ENCODE measurements at places on chromosomes 3 and 15. TPM values are rescaled to one million over a fixed set of nuclear protein-coding genes. Genes with fewer than 3 reads are reported as not detected.

The GRIP2 gene
- 0.36 TPM for total RNA-seq

The TMEM40 gene
- total RNA-seq = 10.4 TPM

The C3orf52 gene
- total RNA-seq = 16.7 TPM

The ATP13A5 gene
- total RNA-seq = not detected

The SCAANT1 gene
- total RNA-seq = not detected

The COX17 gene
- total RNA-seq = 102 TPM

The CLN6 gene
- 42.2 TPM for total RNA-seq

The IGSF10 gene
- 0.12 TPM for total RNA-seq

The RARRES1 gene
- not detected for total RNA-seq

The CKMT1B gene
- total RNA-seq = 8.7 TPM

The CLPX gene
- total RNA-seq = 19.3 TPM

The SNAPC5 gene
- 38.2 TPM for total RNA-seq

The CTXND1 gene
- total RNA-seq = not detected

The MYH15 gene
- 2.8 TPM for total RNA-seq

The GOLGA8Q gene
- total RNA-seq = not detected

The FANCD2OS gene
- total RNA-seq = not detected

The PRTG gene
- total RNA-seq = 1.4 TPM

The ABI3BP gene
- 31.6 TPM for total RNA-seq

The COLQ gene
- total RNA-seq = 1.5 TPM

GRCh38 chr3:157175691-157176507 is 16.0 kb upstream of the CCNL1 start:
- DNase-seq = no peak

DNA sequence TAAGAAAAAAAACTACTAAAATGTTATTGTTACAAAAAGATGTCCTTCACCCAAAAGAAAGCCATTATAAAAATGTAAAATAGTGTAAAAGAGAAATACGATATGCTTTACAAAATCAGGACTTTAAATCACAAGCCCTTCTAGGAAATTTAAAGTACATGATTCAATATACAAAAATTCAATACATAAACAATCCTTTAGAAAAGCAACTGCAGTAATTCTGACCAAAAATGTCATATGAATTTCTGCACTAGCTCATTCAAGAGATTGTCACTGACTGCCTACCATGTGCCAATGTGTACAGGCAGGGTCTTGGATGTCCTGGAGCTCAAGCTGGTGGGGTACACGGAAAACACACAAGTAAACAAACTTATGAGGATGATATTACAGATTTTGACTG is 2.5 kb downstream of the MORC1 start:
- DNase-seq = no peak

DNA sequence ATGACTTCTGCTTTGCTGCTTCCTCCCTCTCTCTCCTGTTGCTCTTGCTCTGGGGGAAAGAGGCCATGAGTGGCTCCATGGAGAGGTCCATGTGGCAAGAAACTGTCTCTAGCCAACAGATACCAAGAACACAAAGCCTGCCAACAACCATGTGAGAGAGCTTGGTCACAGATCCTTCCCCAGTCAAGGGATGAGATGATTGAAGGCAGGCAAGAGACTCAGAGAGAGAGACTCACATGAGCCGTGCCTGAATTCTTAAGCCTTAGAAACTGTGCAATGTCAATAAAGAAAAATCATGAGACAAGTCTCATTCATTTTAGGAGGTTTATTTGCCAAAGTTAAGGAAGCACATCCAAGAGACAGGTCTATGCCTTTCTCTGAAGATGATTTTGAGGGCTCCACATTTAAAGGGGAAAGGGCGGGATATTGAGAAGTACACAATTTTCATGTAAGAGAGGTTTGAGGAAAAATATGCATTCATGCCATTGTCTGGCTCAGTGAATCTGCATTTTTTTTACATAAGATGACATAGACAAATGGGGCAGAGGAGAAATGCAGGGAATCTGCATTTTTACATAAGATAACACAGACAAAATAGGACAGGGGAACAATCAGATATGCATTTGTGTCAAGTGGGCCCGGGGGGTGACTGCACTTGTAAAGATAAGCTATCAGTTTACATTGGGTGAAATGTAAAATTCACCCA is 59.5 kb upstream of the SUCLG2 start:
- no peak for DNase-seq

DNA sequence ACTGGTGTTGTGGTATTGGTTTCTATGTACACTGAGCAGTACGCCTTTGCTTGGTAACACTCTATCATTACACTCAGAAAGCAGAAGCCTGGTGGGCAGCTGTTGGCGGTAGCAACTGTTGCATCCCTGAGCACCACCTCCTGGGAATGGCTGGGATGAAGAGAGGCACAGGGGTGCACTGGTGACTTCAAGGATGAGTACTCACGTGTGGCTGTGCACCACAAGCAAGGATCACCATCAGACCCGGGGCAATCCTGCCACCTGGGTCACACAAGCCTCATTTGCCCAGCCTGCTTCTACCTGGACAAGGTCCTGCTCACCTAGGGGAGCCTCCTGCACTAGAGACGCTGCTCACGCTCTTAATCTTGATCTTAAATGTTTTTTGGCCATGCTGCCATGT is 336.4 kb downstream of the SI start:
- DNase-seq = no peak

DNA sequence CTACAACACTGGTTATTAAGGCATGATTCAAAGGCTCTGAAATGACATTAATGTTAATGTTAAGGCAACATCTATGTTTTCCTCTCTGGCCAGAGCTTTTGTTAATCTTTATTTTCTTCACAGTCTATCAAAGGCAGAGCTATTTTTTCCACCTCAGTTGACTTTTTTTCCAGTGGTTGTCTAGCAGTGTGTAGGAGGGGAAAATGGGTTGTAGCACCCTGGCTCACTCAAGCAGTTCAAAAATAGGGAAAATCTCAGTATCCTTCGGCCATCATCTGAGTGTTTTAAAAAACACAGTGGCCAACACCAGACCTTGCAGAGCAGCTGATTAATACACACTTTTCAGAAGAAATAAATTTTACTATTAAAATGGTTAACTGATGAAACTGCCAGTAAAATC is 21.4 kb downstream of the CBLB start:
- no peak for DNase-seq

GRCh38 chr15:70762469-70763119 is 764 bp downstream of the UACA start:
- DNase-seq = peak; percentile 62

DNA sequence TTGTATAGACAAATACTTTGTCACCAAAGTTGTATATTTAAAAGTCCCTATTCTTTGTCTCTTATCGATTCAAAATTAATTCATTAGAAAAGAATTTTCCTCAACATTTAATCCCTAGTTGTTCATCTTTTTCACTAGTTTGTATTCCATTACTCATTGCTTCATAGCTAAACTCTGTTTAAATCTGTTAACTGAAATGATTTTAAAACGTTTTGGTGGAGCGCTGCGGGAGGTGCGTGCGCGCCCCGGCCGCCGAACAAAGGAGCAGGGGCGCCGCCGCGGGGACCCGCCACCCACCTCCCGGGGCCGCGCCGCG is 56.4 kb upstream of the GOLGA8A start:
- no peak for DNase-seq

DNA sequence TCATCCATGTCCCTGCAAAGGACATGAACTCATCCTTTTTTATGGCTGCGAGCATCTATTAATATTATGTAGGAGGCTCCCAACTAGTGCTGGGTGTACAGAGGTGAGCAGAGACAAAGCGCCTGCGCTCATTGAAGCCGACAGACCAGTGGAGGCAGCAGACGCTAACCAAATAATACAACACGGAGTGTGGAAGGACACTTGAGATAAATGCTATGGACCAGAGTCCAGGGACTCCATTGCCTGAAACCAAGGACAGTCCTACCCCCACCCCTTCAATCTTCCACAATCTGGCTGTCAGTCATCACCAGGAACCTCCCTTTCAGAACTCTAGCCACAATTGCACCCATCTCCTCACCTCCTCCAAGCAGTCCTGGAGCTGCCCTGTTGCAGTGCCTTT is 41.5 kb downstream of the KLHL6 start:
- no peak for DNase-seq

DNA sequence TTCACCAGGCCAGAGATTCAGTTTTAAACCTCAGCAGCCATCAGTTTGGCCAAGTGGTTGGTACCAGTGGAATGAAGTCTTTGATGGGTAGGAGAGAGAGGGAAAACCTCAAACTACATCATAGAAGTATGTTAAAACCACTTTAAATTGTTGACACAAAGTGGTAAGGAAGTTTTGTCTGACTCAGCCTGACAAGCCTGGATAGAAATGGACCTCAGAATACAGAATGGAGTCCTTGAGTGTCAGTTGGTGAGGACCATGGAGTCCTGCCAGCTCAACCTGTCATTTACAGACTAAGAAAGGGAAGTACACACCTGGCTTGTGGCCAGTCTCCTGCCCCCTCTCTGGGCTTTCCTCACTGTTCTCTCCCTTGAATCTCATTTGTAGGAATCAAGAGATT is 12.1 kb downstream of the EAF1 start:
- no peak for DNase-seq

- no peak for DNase-seq
Measured at GRCh38 chr3:48723725-48724124, 6.7 kb upstream of the IP6K2 start.

- DNase-seq = no peak
Measured at GRCh38 chr3:6571448-6571847, 289.5 kb upstream of the GRM7 start.

DNA sequence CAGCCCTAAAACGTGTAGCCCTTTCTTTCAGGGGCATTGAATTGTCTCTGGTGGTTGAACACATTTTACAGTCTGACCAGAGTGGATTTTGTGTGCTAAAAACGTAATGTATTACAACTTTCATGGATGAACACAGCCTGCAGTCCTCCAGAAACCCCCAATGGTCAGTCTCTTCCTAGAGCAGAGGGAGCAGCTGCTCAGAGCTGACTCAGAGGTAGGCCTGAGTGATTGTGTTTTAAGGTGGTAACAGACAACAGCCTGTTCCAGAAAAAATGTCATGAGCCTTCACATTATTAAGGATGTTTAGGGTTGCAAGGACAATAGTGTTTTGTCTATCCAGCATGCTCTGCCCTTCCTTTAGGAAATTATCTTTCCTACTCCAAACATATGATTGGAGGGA is 34.5 kb upstream of the CTNNB1 start:
- no peak for DNase-seq

- no peak for DNase-seq
Measured at GRCh38 chr3:150736316-150736719, 26.7 kb downstream of the SIAH2 start.

DNA sequence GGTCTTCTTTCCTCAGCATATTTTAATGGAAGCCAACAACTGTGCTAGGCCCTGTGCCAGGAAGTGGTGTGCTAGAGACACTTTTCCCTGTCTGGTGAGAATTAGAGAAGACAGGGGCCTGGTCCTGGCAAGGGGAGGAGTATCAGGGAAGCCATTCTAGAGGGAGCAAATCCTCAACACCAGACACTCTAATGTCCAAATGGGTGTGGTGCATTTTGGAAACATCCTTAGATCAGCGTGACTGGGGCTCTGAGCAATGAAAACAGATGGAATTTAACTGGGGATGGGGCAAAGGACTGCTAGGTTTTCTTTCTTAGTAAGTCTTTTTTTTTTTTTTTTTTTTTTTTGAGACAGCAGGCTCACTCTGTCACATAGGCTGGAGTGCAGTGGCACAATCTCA is 7.7 kb upstream of the VPS18 start:
- DNase-seq = no peak

- peak; percentile 50 for DNase-seq
Measured at GRCh38 chr3:13338231-13338630, 81.9 kb downstream of the NUP210 start.

DNA sequence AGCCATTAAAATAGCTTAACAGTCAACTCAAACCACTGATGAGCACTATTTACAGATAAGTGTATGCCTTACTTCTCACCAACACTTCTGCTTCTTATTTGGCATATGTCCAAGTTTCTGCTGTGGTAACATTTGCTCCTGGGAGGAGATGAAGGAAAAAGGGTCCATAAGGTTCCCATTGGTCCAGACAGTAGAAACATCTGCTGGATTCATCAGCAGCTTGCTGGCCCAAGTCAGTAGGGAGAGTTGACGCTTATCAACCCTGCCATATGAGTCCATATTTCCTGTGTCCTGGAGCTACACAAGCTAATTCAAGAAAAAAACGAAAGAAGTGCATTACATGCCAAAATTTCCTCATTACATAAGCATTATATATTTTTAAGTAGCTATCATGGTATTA is 824.5 kb downstream of the CADM2 start:
- no peak for DNase-seq

GRCh38 chr3:111831840-111832239 is 27.2 kb upstream of the PHLDB2 start:
- DNase-seq = no peak

- DNase-seq = no peak
Measured at GRCh38 chr3:12807601-12808359, 11.3 kb downstream of the CAND2 start.

GRCh38 chr3:45398178-45398577 is 9.8 kb downstream of the LARS2 start:
- DNase-seq = peak; percentile 82

GRCh38 chr3:16374047-16374934 is 109.3 kb downstream of the OXNAD1 start:
- DNase-seq = no peak

GRCh38 chr3:37494216-37494615 is 319.8 kb upstream of the LRRFIP2 start:
- no peak for DNase-seq

GRCh38 chr3:186588632-186589031 is 18.1 kb downstream of the DNAJB11 start:
- DNase-seq = peak; percentile 78

- DNase-seq = peak; percentile 64
Measured at GRCh38 chr3:59726279-59726678, 676.5 kb upstream of the CFAP20DC start.

DNA sequence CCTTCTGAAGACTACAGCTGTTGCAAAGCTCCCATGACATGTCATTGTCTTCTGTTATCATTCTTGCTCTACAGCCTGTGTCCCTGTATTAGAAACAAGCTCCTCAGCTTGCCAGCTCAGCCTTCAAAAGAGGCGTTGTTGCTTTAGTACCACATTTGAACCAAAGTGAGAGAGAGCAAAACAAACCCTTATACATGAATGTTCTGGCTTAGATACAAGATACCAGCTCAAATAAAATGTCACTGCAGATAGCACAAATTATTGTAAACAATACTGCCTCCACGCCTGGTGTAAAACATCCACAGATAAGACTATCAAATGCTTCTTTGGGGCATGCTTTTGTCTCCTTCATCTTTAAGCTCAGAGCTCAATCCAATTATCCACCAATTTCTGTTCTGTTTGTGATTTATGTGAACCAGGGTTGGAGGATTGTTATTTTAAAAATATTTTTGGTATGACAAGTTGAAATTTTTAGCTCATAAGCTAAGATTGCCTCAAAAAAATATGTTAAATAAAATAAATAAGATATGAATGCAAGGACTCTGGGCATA is 403.6 kb upstream of the CDIN1 start:
- no peak for DNase-seq

DNA sequence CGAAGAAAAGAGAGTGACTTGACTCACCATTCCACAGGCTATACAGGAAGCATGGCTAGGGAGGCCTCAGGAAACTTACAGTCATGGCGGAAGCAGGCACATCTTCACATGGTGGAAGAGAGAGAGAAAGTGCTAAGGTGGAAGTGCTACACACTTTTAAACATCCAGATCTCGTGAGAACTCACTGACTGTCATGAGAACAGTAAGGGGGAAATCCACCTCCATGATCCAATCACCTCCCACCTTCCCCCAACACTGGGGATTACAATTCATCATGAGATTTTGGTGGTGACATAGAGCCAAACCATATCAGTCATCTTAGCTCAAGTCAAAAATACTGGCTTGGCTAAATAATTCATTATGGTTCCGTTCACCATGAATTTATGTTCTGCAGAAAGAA is 45.3 kb upstream of the NEDD4 start:
- DNase-seq = no peak

Measured in PC-3 (cell line).